ENCODE measurements at places on chromosomes 3 and 15. TPM values are rescaled to one million over a fixed set of nuclear protein-coding genes. Genes with fewer than 3 reads are reported as not detected.

DNA sequence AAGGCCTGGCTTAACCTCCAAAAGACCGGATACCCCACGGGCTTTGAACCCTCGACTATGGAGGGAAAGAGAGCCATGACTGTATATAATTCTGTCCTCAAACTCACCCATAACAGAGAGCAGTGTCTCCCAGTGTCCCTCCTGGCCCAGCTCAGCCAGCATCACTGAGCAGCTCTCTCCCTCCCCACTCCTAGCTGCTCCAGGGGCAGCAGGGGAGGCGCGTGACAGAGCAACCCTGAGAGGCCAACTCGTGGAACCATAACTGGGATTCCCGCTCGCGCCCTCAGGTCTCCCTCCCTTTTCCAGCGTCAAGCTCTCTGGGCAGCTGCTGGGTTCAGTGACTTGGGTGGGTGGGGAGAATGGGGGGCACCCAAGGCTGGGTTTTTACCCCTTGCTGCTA lies 561 bp upstream of the CPLX3 start:
- H3K27ac ChIP-seq, result no peak overlapping the region
- H3K4me3 ChIP-seq, result no peak overlapping the region
- DNase-seq, result no peak

GRCh38 chr3:157040456-157040855 lies 119.5 kb downstream of the CCNL1 start:
- no peak for DNase-seq
- no peaks in the 10 kb centered on the region for H3K36me3 ChIP-seq
- no peaks in the 10 kb centered on the region for H3K27me3 ChIP-seq

DNA sequence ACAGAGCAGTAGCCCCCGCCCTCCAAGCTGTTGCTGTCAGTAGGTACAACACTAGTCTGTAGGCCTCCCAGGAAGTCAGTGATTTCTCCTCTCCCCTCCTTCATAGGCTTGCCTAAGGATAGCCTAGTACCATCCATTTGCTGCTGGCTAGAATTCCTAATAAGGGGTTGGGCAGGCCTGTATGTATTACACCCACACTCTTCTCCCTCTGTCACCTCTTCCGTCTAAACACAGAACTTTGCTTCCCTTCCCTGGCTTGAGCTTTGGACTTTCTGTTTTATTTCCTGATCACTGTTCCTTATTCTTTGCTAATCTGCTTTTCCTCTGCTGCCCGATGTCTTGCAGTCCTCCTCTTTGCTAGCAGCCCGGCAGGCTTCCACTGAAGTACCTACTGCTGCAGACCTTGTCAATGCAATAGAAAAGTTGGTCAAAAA lies 93.4 kb upstream of the UMPS start:
- H3K36me3 ChIP-seq, result no peaks in the 10 kb centered on the region
- H3K4me1 ChIP-seq, result peaks cover 20% of the 10 kb centered on the region
- no peak for DNase-seq
- no peak overlapping the region for H3K27ac ChIP-seq
- no peaks in the 10 kb centered on the region for H3K27me3 ChIP-seq

DNA sequence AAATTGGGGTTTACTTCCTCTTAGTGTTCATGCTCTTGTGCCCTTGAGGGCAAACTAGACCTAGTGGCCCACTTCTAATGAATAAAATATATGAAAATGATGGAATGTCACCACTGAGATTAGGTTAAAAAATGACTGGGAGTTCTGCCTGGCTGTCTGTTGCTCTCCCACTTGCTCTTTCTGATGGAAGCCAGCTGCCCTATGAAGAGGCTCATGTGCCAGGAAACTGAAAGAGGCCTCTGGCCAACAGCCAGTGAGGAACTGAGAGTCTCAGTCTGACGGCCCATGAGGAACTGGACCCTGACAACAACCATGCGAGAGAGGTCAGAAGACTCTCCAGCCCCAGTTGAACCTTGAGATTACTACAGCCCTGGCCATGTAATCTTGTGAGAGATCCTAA lies 107.1 kb upstream of the FHIT start:
- DNase-seq, result no peak
- H3K27ac ChIP-seq, result no peak overlapping the region
- no peak overlapping the region for H3K4me3 ChIP-seq
- H3K36me3 ChIP-seq, result no peaks in the 10 kb centered on the region

GRCh38 chr15:62153228-62153627 lies 11.9 kb downstream of the C2CD4B start:
- DNase-seq, result no peak
- no peaks in the 10 kb centered on the region for H3K36me3 ChIP-seq
- no peak overlapping the region for H3K4me3 ChIP-seq
- H3K27me3 ChIP-seq, result no peaks in the 10 kb centered on the region
- H3K27ac ChIP-seq, result no peak overlapping the region
- H3K4me1 ChIP-seq, result no peaks in the 10 kb centered on the region

DNA sequence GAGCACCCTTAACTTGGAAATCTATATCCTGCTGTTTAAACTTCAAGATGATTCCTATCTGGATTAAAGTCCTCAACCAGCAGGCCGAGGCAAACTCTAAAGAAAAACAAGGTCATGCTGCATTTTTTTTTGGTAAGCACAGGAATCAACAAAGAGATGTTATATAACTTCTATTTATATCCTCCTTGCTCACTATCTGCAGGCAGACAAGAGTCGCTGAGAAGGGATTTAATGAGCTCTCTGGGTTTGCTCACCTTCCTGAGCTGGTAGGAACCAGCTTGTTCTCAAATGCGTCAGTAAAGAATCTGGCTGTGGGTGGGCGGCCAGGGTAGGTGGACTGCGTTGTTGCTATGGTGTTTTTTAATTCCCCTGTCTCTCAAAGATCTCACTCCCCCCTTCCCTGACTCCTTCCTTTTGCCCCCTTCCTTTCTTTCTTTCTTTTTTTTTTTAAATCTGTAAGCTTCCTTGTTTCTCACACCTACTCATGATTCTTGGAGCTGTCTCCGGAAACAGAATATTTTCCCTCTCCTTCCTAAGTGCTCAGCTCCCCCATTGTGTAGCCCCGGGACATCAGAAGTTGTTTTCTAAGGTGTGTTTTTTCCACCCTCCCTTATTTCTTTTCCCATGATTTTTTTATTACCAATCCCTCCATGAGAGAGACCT lies 228.8 kb upstream of the BHLHE40 start:
- H3K27ac ChIP-seq, result no peak overlapping the region
- H3K27me3 ChIP-seq, result no peaks in the 10 kb centered on the region
- no peak overlapping the region for H3K4me3 ChIP-seq
- peaks cover 2% of the 10 kb centered on the region for H3K4me1 ChIP-seq
- peaks cover 2% of the 10 kb centered on the region for H3K36me3 ChIP-seq

- H3K4me3 ChIP-seq, result no peak overlapping the region
- no peaks in the 10 kb centered on the region for H3K27me3 ChIP-seq
- peaks cover 6% of the 10 kb centered on the region for H3K36me3 ChIP-seq
- DNase-seq, result no peak
- H3K27ac ChIP-seq, result no peak overlapping the region
- no peaks in the 10 kb centered on the region for H3K4me1 ChIP-seq
Measured at GRCh38 chr3:66582721-66583423, 82.0 kb upstream of the LRIG1 start.

DNA sequence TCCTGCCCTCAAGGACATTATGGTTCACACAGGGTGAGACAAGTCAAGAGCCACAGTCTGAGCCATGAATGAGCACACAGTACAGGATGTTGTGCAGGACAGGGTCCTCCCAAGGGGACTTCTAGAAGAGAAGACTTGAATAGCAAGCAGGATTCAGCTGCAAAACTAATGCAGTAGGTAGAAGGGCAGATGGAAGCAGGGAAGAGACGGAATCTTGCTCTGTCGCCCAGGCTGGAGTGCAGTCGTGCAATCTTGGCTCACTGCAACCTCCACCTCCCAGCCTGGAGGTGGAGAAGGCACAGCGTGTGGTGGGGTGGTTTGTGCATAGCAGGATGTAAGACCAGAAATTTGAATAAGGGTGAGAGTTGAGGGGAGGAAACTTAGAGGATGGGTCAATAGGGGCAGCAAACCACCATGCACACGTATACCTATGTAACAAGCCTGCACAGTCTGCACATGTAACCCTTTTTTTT lies 8.0 kb downstream of the BCL2L10 start:
- no peaks in the 10 kb centered on the region for H3K27me3 ChIP-seq
- DNase-seq, result no peak
- no peaks in the 10 kb centered on the region for H3K36me3 ChIP-seq
- no peak overlapping the region for H3K4me3 ChIP-seq
- no peak overlapping the region for H3K27ac ChIP-seq
- peaks cover 3% of the 10 kb centered on the region for H3K4me1 ChIP-seq

DNA sequence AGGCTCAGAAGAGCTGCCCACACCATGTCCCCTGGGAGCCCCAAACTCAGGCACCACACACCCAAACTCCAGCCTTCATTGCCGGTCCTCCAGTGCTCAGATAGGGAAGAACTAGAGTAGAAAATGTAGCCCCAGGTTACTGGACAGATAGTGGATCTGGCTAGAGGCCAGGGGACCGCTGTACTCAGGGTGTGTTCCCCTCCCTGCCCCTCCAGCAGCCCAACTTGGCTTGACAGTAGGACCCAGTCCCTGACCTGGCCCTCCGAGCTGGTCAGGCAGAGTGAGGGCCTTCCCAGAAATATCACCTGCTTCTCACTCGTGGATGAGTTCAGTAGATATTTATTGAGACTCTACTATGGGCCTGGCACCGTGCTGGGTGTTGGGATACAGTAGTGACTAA lies 100.0 kb downstream of the CORO2B start:
- no peak overlapping the region for H3K27ac ChIP-seq
- H3K36me3 ChIP-seq, result no peaks in the 10 kb centered on the region
- no peaks in the 10 kb centered on the region for H3K27me3 ChIP-seq
- H3K4me1 ChIP-seq, result no peaks in the 10 kb centered on the region
- DNase-seq, result no peak
- H3K4me3 ChIP-seq, result no peak overlapping the region

DNA sequence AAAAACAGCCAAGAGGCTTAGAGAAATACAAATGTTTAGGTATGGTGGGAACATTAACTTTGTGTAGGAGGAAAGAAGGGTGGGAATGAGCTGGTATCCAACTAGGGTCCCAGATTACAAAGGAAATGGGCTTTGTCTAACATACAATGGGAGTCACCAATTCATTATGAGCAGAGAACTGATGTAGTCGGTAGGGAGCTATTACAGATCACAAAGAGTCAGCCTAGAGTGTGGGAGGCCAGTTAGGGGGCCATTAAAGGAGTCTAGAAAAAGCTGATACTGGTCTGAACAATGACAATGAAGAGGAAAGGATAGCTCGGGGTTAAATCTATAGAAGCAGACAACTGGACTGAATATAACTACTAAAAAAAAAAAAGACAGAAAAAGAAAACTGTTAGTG lies 15.5 kb downstream of the ANO10 start:
- no peaks in the 10 kb centered on the region for H3K27me3 ChIP-seq
- no peak overlapping the region for H3K27ac ChIP-seq
- no peaks in the 10 kb centered on the region for H3K4me1 ChIP-seq
- H3K36me3 ChIP-seq, result peaks cover 5% of the 10 kb centered on the region
- DNase-seq, result no peak
- H3K4me3 ChIP-seq, result no peak overlapping the region

DNA sequence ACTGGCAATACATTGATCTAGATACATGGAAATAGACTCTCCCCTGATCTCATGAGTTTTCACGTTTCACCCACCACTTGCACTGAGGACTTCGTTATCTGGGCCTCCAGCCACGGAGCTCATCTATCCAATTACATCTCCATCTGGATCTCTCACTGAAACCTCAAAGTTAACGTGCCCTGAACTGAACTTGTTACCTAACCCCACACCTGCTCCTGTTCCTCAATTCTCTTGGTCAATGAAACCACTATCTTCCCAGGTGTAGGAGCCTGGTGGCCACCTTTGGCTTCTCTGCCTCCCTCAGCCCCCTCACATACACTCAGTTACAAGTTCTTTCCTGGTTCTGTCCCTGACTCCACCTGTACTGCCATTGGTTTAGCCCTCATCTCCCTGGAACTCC lies 9.7 kb downstream of the DGKG start:
- no peak overlapping the region for H3K4me3 ChIP-seq
- DNase-seq, result no peak
- no peaks in the 10 kb centered on the region for H3K27me3 ChIP-seq
- no peaks in the 10 kb centered on the region for H3K36me3 ChIP-seq

GRCh38 chr3:150739877-150740645 lies 22.9 kb downstream of the SIAH2 start:
- no peak for DNase-seq
- H3K4me3 ChIP-seq, result no peak overlapping the region
- H3K4me1 ChIP-seq, result 0 out of 2 replicates have a peak, but pooled peaks cover 4% of the 10 kb centered on the region
- peaks cover 4% of the 10 kb centered on the region for H3K36me3 ChIP-seq

CCK gene
- total RNA-seq, result 0.37 TPM

FAM3D gene
- not detected for total RNA-seq

SLC28A1 gene
- not detected for total RNA-seq

All from H9 (cell line).